Fibroblast of lung (primary cell): ENCODE measurements at places on chromosomes 4 and X. TPM values are rescaled to one million over a fixed set of nuclear protein-coding genes. Genes with fewer than 3 reads are reported as not detected.

Gene RHOXF2B
- not detected in 2 replicates for total RNA-seq

Gene TCEAL6
- total RNA-seq: not detected in 2 replicates

Gene UGT2A1
- not detected in 2 replicates for total RNA-seq

Gene FAM9B
- total RNA-seq: not detected in 2 replicates

Gene AMBN
- total RNA-seq: not detected in 2 replicates

Gene PPP4R3C
- total RNA-seq: not detected in 2 replicates

Gene KLKB1
- 0.17 and 0.26 TPM in 2 replicates for total RNA-seq

Gene RASGEF1B
- 0.33 and 0.51 TPM in 2 replicates for total RNA-seq

Gene F11
- total RNA-seq: not detected in 2 replicates

Gene SERPINA7
- not detected in 2 replicates for total RNA-seq

Gene ZDHHC15
- total RNA-seq: 0.17 and 0.77 TPM in 2 replicates

Gene TNIP2
- 56.5 and 61.9 TPM in 2 replicates for total RNA-seq

Gene HCCS
- 18.7 and 22.0 TPM in 2 replicates for total RNA-seq
